ENCODE measurements at places on chromosomes 6 and 20.

GRCh38 chr20:9332791-9333479, 181.5 kb upstream of the LAMP5 start:
- DNase-seq = no peak

DNA sequence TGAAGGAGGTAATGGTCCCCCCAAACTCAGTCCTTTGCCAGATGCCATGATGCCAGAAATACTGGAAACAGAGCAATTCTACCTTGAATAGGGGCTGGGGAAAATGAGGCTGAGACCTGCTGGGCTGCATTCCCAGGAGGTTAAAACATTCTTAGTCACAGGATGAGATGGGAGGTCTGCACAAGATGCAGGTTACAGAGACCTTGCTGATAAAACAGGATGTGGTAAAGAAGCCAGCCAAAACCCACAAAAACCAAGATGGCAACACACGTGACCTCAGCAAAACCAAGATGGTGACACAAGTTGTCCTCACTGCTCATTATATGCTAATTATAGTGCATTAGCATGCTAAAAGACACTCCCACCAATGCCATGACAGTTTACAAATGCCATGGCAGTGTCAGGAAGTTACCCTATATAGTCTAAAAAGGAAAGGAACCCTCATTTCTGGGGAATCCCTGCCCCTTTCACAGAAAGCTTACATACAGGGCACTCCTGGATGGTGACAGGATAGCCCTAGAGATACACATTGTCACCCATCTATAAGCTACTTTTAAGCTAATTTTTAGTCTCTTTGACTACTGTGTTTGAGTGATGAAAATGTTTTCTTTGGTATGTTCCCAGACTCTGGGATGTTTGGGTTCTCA, 979.7 kb downstream of the TBC1D32 start:
- DNase-seq = no peak

- peak; percentile 29 for DNase-seq
Observed at GRCh38 chr6:149140137-149140909, 177.2 kb upstream of the TAB2 start.

- no peak for DNase-seq
Observed at GRCh38 chr6:150266963-150267685, 101.7 kb upstream of the IYD start.

DNA sequence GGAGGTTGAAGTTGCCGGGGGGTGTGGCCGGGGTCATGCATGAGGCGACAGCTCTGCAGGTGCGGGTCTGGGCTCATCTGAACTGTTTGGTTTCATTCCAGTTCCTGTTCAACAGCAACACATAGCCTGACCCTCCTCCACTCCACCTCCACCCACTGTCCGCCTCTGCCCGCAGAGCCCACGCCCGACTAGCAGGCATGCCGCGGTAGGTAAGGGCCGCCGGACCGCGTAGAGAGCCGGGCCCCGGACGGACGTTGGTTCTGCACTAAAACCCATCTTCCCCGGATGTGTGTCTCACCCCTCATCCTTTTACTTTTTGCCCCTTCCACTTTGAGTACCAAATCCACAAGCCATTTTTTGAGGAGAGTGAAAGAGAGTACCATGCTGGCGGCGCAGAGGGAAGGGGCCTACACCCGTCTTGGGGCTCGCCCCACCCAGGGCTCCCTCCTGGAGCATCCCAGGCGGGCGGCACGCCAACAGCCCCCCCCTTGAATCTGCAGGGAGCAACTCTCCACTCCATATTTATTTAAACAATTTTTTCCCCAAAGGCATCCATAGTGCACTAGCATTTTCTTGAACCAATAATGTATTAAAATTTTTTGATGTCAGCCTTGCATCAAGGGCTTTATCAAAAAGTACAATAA, 72.5 kb downstream of the PTPN1 start:
- DNase-seq = no peak

DNA sequence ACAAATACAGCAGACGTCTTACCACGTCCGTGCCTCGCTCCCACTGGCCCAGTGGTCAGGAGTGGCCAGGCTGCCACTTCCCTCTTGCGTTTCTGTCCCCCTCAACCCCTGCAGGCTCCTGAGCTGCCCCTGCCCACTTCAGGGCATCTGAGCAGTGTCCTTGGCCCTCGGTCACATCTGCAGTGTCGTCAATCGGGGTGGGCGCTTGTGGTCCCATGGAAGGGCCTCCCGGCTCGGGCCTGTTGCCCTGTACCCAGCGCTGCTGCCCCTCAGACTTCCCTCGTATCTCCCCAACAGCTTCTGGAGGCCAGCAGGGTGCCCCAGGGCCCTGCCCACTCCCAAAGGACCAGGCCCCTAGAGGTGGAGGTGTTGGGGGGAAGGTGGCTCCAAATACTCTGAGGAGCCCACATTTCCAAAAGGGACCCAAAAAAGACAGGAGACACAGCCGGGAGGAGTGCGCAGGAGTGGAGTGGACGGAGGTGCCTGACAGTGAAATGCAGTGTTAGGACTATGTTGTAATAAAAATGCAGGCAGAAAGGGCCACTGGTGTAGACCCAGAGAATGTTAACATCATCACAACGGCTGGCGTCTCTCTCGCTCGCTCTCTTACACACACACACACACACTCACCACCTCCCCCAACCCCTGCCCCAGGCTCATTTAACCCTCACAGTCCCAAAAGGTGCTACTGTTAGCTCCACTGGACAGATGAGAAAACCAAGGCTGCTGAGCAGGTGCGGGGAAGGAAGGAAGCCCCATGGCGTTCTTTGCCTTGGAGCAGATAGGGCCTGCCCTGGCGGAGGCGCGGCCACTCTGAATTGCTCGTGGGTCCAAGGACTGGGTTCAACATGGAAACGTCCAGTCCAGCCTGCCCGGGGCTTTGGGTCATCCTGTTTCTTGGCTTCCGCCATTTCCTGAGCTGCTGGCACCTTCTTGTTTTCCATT, 343.9 kb downstream of the ZFAND3 start:
- DNase-seq = no peak

GRCh38 chr6:11324453-11325015, 92.1 kb upstream of the NEDD9 start:
- DNase-seq = peak; percentile 61

DNA sequence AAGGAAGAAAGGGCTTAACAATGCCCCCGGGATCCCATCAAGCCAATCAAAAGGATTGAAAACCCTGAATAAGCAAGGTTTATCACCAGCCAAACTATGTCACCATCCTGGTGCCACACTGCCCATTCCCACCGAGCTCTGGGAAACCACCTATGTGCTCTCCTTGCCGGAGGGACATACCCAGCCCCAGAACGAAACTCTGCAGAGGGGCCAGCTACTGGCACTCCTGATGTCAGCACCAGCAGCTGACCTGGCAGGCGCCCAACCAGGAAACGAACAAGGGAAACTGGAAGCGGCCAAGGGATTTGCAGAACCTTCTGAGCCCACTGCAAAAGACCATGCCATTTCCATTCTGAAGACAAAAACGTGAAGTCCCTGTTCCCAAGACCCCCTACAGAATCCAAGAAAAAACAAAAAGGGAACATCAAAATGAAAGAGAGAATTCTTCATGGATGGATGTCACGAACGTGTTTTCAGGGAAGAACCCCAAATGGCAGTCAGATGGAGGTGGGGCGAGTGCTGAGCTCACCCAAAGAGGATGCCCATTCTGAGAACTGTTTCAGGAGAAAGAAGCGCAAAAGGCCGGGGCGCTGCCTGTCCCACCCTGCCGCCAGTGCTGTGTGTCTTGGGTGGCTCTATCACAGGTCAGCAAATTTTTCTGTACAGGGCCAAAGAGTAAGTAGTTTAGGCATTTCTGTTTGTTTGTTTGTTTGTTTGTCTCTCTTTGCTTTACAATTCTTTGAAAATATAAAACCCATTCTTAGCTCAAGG, 305.2 kb downstream of the ESR1 start:
- no peak for DNase-seq

DNA sequence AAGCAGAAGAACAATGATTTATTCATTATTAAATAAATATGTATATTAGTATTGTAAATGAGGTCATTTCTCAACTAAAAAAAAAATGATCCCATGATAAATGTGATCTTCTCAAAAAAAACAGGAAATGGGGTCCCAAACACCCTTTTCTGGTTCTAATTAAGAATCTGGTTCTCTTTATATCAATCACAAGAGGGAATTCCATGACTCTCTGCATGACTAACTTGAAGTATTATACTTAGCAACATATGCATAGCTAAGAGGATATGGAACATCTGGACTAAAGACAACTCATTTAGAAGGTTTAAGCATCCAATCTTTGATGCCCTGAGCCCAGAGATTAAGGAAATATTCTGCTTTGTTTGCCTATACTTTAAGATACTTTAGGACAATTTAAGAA, 89.7 kb upstream of the EMILIN3 start:
- no peak for DNase-seq

DNA sequence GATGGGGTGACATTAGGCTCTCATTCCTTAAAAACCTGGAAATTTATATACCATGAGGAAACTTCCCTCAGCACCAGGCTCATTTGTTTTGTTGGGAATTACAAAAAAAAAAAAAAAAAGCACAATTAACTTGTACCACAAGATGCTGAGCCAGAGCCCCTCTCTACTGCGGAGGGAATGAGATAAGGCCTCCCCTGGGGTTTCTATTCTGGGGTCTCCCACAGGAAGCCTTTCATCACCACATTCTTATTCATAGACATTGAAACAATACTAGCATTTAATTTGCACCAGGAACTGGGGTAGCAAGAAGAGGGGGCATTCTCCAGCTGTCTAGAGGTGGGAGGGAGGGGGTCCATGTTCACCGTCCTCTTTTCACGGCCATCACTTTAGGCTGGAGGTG, 23.0 kb upstream of the RPS6KA2 start:
- no peak for DNase-seq

DNA sequence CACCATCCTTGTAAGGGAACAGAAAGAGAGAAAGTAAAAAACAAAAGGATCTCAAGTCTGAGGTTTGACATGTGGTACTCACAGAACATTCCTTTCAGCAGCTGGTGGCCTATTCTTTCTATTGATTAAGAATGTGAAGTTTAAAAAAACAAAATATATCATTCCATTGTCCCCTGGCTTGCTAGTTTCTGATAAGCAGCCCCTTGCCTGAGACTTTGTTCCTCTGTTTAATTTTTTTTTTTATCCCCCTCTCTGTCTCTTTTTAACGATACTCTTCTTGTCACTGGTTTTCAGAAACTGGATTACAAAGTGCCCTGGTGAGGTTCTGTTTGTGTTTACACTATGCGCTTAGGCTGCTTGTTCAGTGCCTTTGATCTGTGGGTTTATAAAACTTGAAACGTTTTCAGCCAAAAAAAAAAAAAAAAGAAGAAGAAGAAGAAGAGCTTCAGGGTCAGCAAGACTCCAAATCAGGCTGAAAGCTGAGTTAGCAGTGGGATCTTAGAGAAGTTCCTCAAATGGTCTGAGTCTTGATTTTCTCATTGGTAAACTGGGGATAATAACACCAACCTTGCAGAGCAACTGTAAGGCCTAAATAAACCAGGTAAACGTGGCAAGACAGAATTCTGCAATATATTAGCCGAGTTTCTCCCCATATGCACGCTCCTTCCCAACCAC, 45.1 kb upstream of the SLC22A23 start:
- no peak for DNase-seq

- no peak for DNase-seq
Observed at GRCh38 chr6:122405417-122405816, 6.0 kb downstream of the HSF2 start.

GRCh38 chr20:4242376-4242775, 227.0 kb upstream of the RNF24 start:
- DNase-seq = no peak

DNA sequence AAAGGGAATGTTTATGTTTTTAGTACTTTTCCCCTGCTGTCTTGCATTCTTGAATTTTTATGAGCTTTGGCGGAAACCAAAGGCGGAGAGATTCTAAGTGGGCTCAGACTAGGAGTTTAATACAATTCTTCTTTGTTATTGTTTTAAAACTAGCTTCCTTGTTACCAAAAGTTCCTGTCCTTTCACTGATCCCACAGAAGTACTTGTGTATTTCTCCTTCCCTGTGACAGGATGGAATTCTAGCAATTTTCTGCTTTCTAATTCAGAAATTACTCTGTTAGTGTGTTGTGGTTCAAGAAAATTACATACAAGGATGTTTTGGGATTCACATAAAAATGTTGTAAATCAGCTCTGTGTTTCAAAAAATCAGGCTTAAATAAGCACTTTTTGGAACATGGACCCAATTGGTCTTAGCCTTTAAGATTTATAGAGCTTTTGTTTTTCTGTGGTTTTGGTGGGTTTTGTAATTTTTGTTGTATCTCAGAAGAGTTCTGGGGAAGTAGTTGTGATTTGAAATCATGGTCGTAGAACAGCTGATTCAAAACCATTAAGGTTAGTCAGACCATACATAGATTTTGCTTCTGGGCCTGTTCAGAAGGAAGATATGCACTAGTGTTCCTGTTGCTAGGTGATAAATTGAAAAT, 17.6 kb upstream of the CTAGE9 start:
- no peak for DNase-seq

DNA sequence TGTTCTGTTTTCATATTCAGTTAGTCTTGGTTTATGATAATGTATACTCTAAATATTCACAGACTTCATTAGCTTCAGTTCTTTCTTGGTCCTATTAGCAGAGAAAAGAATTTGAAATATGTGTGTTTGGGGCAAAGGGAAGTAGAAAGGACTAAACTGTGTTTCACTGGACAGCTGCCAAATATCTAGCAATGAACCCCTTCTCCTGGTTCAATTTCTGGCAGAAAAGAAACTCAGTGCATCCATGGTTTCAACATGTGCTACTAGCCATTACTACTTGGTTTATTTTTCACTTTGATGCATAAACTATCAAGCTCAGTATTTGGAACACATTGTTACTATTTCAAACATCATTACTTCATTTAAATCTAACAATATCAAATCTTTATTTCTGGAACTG, 43.6 kb downstream of the FBXL4 start:
- DNase-seq = no peak

DNA sequence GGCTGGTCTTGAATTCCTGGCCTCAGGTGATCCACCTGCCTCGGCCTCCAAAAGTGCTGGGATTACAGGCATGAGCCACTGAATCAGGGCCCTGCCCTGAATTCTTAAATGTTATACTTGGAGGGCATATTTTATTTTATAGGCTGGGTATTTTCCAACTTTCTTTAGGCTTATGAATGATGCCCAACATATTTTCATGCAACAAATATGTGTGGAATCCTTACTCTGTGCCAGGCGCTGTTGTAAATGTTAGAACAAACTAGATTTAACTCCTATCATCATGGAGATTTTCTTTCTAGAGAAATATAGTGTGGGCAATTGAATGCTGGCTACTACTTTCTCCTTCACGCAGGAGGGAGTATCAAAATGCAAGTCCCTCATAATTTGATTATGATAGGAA, 71.2 kb downstream of the SAMD5 start:
- no peak for DNase-seq

DNA sequence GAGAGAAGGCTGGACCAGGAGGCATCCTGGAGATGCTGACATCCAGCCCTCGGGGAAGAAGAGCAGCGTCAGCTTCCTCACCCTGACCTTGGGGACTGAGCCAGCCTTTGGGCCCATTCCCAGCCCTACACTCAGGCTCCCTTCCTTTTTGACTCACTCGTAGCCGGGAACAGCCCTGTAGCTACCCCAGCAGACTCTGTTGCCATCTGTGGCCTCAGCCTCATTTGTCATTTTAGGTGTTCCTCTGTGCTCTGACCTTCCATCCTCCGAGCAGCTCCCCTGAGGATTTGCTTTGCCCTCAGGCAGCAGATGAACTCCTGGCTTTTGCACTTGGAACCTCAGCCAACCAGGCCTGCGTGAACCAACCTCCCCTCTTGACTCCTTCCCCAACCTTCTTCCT, 67.5 kb downstream of the ELOVL2 start:
- DNase-seq = no peak
